ENCODE measurements at places on chromosomes 5 and 9.

- DNase-seq = peak; percentile 28
Measured at GRCh38 chr5:40738502-40738901, 17.3 kb downstream of the TTC33 start.

DNA sequence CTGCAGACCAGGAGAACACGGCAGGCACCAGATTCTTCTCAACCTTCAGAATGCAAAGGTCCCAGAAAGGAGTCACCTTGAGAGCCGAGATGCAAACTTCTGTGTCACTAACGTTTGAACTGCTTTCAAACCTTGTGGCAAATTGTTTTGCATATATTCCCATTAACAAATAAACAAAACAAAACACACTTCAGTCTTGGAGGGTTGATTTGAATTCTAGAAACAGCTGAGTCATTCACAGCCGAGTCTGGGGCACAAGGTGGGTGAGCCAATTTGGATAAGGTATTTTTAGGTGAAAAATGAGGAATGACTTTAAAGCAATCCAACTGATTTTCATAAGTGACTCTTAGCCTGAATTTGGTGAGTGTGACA, 38.8 kb upstream of the ANKRD33B start:
- DNase-seq = no peak

DNA sequence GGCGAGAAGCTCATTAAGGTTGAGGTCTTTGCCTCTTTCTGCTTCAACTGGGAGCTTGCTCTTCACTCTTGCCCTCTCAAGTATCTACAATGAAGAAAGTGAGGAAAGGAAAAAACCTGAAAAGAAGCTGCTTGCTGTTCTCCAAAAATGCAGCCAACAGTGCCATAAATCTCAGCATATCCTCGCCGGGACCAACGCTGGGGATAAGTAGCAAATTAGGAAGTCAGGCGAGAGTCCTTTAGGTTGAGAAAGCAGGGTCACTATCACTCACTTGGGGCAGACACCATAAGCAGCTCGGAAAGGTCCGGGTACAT, 399 bp downstream of the NUP155 start:
- DNase-seq = no peak

- DNase-seq = no peak
Measured at GRCh38 chr9:116232424-116233159, 79.0 kb downstream of the PAPPA start.

- no peak for DNase-seq
Measured at GRCh38 chr5:53473633-53474032, 6.8 kb upstream of the FST start.

- DNase-seq = no peak
Measured at GRCh38 chr9:248278-248961, 33.8 kb downstream of the DOCK8 start.

DNA sequence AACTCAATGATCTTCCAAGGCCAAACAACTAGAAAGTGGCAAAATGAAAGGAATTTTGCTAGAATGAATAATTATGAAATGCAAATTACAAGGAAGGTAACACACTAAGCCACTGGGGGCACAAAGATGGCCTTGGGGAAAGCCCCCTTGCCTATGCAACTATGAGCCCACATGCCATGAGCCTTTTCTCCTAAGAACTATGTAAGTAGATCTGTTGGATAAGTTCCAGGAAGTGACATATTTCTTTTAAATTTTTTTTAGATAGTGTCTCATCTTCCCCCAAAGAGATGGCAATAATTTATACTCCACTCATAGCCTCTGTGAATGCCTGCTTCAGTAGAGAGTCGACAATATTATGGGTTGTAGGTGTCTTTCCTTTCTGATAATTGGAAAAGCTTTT, 257.8 kb downstream of the AUH start:
- no peak for DNase-seq

GRCh38 chr9:114109124-114109523, 10.0 kb upstream of the KIF12 start:
- no peak for DNase-seq

- peak; percentile 40 for DNase-seq
Measured at GRCh38 chr5:143056792-143057579, 286.8 kb downstream of the ARHGAP26 start.

- peak; percentile 83 for DNase-seq
Measured at GRCh38 chr5:141412854-141413539, at the start of gene PCDHGA10. Gene PCDHGA10, plus strand, starts transcription at chr5:141412987. Its CDS starts 189 bp downstream, at chr5:141413176.

GRCh38 chr5:22431840-22432239, 421.3 kb downstream of the CDH12 start:
- DNase-seq = no peak

DNA sequence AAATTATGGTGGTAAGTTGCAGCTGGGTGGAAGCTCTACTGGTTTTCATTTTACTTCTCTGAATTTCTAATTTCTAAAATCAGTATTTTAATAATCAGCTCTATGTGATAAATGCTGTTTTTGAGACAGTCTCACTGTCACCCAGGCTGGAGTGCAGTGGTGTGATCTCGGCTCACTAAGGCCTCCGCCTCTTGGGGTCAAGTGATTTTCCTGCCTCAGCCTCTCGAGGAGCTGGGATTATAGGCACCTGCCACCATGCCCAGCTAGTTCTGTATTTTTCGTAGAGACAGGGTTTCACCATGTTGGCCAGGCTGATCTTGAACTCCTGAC, 1.5 kb upstream of the RALGDS start:
- no peak for DNase-seq

DNA sequence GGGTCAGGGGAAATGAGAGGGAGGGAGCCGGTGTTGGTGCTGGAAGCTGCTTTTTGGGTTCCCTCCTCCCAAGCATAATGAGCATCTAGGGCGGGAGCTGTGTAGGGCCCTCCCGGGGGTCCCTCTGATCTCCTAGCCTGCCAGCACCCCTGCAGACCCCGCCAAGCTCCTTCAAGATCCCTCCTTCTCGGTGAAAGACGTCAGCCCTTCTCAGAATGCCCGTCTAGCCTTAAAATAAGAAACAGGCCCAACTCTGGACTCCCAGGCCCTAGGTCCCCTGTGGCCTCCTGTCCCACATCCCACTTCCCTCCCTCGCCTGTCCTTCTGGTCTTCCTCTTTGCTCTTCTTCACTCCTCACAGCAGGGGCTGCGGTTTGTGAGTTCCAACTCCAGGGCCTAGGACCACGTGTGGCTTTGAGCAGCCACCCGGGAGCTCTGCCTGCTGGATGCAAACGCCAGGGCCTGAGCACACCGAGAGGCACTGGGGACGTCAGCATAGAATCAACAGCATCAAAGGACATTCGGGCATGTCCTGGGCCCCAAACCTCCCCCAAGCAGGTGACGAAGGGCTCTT, 8.8 kb upstream of the SCGB3A1 start:
- no peak for DNase-seq

GRCh38 chr5:106258591-106259125, 1412.1 kb downstream of the EFNA5 start:
- DNase-seq = no peak

DNA sequence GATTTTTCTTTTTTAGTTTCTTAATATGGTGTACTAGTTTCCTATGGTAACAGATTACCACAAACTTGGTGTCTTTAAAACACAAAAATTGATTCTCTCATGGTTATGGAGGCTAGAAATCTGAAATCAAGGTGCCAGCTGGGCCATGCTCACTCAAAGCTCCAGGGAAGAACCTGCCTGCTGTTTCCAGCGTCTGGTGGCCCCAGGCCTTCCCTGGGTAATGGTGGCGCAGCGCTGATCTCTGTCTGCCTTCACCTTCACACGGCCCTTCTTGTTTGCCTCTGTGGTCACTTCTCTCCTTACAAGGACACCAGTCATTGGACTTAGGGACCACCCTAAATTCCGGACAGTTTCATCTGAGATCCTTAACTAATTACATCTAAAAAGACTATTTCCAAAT, 70.5 kb upstream of the GFPT2 start:
- no peak for DNase-seq

DNA sequence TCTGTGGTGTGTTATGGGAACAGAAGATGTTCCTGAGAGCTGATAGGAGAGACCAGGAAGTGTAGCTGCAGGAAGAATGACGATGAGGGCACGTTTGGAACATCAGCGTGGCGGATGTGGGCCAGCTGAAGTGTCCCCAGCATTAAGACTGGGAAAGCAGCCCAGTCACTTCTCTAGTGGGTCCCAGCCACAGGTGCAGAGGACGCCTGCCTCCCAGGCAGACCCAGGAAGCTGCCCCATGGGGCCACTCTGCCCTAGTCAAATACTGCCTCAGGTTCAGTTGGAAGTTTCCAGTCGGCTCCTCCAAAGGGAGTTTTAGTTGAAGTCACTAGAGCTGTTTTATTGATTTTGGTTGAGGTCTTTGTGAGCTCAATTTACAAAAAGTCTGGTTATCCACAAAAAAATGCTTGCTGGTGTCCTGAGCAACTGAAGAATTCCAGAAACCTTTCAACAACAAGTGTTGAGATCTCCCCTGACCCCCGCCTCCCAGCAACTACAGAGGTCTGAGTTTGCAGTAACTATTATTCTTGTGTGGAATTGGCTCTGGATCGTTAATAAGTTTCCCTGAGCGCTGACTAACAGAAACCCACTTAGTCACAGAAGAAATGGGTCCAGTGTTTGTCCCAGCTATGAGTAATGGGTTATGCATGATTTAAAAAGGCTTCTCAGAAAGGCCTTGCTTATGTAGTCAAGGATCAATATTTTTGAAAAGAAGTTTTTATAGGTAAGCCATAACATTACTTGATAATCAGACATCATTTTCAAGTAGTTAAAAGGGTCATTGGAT, 294.1 kb downstream of the FANCC start:
- DNase-seq = peak; percentile 80

- DNase-seq = peak; percentile 71
Measured at GRCh38 chr5:43432486-43433375, 20.5 kb upstream of the CCL28 start.

DNA sequence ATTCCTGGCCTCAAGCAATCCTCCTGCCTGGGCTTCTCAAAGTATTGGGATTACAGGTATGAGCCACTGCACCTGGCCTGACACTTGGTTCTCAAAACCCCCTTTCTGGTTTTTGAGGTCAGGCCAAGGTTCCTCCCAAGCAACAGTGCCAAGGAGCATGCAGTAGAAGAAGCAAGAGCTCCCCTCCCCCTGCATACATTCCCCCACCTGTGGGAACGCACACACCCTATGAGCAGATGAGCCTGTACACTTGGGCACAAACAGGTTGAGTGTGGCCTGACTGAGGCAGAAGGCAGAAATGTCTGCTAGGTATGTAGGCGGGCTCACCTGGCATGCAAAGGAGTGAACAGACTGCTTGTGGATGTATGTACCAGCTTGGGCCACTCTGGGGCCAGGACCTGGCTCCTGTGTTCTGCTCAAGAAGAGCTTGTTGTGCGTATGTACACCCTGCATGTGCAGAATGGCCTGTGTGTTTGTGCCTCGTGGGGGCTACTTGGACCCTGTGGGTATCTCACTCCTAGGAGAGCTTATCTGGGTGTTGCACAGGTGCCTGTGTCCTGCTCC, 1.7 kb downstream of the GPRIN1 start:
- no peak for DNase-seq

- DNase-seq = no peak
Measured at GRCh38 chr9:136257381-136258298, 12.0 kb upstream of the QSOX2 start.

- no peak for DNase-seq
Measured at GRCh38 chr5:7221041-7221440, 174.9 kb upstream of the ADCY2 start.

DNA sequence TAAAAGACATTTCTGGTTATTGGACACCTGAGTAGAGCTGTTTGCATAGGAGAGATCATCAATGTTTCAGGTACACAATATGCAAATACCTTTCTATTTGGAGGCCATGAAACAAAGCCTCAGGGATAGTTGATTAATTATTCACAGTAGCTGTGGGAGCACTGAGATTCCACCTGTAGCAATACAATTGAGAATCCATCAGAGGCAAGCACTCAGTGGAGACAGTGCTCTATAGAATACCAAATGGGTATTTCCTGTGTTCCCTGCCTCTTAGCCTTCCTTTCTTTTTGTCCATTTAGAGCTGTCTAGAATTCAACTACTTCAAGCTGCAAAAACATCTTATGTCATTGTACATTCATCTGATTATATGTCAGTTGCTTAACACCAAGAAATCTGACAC, 1754.0 kb upstream of the ACO1 start:
- DNase-seq = no peak

GRCh38 chr5:76960004-76960625, 7.3 kb downstream of the CRHBP start:
- DNase-seq = peak; percentile 91

DNA sequence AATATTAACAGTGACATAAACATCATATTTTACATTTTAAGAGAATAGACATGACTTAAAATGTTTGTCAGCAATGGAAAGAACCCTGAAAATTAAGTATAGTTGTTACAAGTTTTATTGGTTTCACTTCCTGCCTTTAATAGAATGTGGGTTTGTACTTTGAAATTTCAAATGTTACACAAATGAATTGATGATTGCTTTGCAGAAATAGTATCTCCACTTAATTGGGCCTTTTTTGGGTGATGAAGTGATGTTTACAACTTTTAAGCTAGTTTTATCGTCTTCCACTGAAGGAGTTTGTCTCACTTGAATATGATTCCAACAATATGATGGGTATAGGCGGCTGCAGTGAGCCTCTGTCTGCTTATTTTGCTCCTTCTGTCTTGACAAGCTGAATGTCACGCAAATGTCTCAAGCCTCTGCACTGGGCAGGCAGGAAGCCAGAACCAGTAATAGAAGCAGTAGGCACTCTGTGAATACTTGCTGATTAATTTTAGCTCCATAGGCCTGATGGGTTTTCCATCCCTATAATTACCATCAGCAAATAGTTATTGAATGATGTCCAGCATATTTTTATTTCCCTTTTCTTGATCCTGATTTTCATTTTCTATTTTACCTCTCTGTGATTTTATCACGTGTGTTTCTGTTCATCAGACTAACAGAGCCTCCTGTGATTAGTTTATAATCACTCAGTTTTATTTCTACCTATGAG, 10.6 kb upstream of the NR3C1 start:
- DNase-seq = peak; percentile 64

DNA sequence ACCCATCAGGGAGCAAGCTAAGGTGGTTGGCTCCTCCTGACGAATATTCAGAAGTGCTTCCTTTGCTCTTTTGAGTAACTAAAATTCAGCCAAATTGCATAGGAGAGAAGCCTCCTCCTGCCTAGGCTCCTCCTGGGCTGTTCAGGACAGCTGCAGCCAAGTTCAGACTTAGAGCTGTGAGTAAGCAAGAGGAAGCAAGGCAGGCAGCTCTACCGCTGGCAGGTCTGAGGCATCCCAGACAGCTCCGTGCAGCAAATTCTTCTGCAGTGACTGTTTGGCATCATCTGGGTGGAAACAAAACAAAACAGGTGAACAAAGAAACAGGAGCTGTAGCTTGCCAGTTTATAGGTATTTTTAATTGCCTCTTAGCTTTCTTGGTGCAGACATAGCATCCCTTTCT, 421.0 kb downstream of the GADD45G start:
- DNase-seq = peak; percentile 65

GRCh38 chr9:75909776-75910175, 19.3 kb downstream of the PCSK5 start:
- DNase-seq = peak; percentile 77
